ENCODE measurements at places on chromosomes 1 and 21. TPM values are rescaled to one million over a fixed set of nuclear protein-coding genes. Genes with fewer than 3 reads are reported as not detected.

Gene OPTC
- not detected for total RNA-seq

Gene RAB42
- total RNA-seq: not detected

Gene ELOVL1
- 163 TPM for total RNA-seq

Gene ITLN2
- not detected for total RNA-seq

Gene CELA2A
- not detected for total RNA-seq

Gene CCDC185
- not detected for total RNA-seq

Gene KCNC4
- total RNA-seq: 1.6 TPM

Gene SYDE2
- 3.7 TPM for total RNA-seq

Gene MATN1
- total RNA-seq: not detected

Gene ASAP3
- total RNA-seq: 1.7 TPM

Gene LIPI
- not detected for total RNA-seq

Gene S100B
- not detected for total RNA-seq

Gene F13B
- total RNA-seq: not detected

Gene CRYBG2
- 0.27 TPM for total RNA-seq

Gene TOMM40L
- total RNA-seq: 18.2 TPM

Gene KIF14
- 17.3 TPM for total RNA-seq

Gene AP4B1
- 18.0 TPM for total RNA-seq

Gene CHRM3
- total RNA-seq: 3.2 TPM

Gene FUCA1
- 3.5 TPM for total RNA-seq

Gene ICOSLG
- 0.37 TPM for total RNA-seq

- DNase-seq: no peak
These were observed 48.9 kb downstream of the RHOU start for GRCh38 chr1:228784181-228784580.

GRCh38 chr1:2587071-2587859 is 688 bp downstream of the PRXL2B start:
- peak; percentile 23 for DNase-seq

- DNase-seq: no peak
These were observed 50.3 kb downstream of the ITPKB start for GRCh38 chr1:226688808-226689207.

DNA sequence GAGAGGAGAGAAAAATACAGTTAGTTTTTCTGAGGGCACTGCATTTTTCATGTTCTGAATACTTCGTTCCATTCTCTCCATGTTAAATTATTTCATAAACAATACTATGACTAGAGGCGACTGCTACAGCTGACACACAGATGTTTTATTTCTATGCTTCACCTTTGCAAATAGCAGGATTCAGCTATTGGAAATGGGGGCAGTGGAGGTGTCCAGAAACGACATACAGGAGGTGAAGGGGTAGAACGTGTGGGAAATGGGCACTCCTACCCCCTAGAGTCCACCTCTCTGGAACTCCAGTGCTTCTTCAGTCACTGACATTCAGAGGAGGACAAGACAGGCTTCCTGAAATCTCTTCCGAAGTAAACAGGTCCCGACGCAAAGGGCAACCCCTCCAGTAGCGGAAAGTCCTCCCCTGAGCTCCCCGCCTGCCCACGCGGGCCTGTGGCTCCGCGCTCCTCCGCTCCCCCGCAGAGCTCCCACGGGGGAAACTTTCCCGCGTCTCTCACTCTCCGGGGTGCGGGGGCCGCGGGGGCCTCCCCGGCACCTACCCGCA is 480 bp downstream of the DPYD start:
- peak; percentile 55 for DNase-seq

DNA sequence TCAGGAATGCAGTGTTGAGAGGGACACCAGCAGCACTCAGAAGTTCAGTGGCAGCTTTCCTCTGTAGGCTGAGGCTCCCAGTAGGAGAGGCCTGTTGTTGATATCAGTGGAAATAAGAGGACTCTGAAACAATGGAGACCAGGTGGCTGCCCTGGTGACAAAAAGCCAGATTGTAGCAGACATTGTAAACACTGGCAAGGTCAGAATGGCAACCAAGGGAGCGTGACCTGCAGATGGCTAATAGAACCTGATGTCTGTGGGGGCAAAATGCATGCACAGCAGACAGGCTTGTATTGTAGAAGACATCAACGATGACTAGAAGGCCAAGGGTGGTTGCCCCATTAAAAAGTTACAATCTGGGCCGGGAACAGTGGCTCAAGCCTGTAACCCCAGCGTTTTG is 53.1 kb upstream of the GPR37L1 start:
- no peak for DNase-seq

DNA sequence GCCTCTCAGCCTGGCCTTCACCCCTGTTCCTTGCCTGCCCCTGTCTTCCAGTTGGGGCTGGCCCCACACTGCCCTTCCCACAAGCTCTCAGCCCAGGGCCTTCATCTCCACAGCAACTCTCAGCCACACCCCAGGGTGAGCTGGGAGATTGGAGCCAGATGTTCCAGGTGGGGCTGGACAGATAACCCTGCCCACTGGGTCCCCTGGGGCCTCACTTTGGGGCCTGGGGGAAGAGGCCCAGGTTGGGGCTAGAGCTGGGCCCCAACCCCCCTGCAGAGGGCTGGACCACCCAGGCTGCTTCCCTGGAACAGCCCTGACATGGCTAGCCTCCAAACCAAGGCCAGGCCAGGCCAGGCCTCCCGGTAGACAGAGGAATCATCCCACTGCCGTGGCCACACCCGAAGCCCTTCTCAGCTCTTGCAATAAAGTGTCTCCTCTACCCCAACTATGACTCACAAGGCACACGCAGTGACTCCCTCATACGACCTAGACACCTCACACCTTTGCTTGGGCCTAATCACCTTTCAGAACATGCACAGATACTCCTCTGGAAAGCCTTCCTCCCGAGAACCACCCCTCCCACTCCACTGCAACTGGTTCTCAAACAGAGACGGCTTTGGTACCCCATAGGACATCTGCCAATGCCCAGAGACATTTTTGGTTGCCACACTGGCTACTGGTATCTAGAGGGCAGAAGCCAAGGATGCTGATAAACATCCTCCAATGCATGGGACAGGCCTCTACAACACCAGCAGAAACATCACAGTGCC is 22.2 kb downstream of the SLC2A1 start:
- DNase-seq: peak; percentile 89

- peak; percentile 79 for DNase-seq
These were observed 103.3 kb downstream of the RABGAP1L start for GRCh38 chr1:174262349-174263241.

DNA sequence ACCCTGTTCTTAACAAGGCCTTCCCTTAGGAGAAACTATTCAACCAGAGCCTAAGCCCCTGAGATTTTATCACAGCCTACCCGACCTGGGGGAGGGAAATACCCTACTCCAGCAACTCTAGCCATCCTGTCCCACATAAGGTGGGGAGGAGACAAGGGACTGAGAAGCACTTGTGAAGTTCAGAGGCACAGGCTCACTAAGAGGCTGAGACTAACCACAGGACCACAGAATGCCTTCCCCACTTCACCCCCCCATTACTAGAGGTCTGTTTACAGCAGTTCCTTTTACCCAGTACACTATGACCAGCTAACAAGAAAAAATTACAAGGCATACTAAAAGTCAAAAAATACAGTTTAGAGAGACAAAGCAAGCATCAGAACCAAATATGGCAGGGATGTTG is 86.8 kb downstream of the TEX35 start:
- no peak for DNase-seq

GRCh38 chr1:59039551-59039950 is 255.7 kb upstream of the JUN start:
- DNase-seq: no peak

GRCh38 chr1:39898648-39899603 is 2.8 kb downstream of the MYCL start:
- no peak for DNase-seq

- DNase-seq: no peak
These were observed 167.4 kb upstream of the PRMT6 start for GRCh38 chr1:106889059-106889458.

DNA sequence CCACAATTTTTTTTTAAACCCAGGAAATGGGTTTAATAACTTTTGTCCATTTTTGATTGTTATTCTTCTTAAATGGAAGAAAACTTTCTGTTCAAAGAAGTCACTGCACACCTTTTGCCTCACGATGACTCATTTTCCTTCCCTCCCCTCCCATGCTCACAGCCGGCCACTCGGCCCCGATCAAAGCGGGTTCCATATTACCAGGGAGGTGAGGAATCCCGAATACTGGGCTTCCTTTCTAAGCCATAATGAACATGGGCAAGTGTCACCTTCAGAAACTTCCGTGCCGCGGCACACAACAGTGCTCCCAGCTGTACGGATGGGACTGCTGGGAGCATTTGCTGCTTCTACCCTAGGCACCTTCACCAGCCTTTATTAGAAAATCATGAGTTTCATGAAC is 121.4 kb downstream of the HLCS start:
- no peak for DNase-seq

- no peak for DNase-seq
These were observed 37.5 kb downstream of the CMPK1 start for GRCh38 chr1:47371016-47371517.

DNA sequence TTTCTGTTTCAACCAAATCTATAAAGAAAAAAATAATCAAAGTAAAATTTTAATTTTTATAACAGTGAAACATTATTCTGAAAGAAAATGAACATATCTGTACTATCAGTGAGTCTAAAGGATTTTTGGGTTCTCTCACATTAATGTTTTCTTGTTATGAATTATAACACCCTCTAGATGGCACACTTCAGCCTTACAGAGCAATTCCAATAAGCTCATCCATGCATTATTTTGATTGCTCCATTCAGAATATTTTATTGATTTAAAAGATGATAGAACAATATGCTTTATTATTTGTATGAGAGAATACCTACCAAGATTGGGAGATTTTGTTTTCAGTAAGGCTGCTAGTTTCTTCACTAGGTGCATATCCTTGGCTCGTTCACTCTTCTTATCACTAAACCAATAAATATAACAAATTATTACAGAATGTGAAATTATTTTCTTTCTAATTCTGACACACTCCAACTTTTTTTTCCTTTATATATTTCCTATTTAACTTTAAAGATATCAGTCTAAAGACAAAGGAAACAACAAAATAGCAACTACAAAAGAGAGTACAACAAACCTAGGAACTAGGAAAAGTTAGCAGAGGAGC is 82.4 kb downstream of the RAB3GAP2 start:
- DNase-seq: peak; percentile 7

GRCh38 chr1:186633116-186633515 is 47.1 kb downstream of the PTGS2 start:
- DNase-seq: no peak

DNA sequence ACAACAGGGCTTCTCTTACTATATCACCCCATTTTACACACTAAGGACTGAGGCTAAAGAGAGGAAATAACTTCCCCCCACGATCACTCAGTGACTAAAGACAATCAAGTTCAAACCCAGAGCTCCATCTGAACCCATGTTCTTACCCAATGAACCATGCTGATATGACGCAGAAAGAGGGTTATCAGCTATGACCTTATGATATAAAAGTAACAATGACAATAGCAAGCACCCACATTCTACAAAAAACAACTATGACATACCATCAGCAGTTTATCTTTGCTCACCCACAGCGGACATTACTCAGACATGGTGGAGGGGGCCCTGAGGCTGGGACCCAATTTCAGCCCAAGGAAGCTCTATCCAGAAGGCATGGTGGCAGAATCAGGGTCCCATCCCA is 75.7 kb downstream of the PTPN14 start:
- DNase-seq: no peak

GRCh38 chr1:229434641-229435051 is 752 bp upstream of the ACTA1 start:
- no peak for DNase-seq

- DNase-seq: no peak
These were observed 12.3 kb downstream of the LAPTM5 start for GRCh38 chr1:30745156-30745833.

DNA sequence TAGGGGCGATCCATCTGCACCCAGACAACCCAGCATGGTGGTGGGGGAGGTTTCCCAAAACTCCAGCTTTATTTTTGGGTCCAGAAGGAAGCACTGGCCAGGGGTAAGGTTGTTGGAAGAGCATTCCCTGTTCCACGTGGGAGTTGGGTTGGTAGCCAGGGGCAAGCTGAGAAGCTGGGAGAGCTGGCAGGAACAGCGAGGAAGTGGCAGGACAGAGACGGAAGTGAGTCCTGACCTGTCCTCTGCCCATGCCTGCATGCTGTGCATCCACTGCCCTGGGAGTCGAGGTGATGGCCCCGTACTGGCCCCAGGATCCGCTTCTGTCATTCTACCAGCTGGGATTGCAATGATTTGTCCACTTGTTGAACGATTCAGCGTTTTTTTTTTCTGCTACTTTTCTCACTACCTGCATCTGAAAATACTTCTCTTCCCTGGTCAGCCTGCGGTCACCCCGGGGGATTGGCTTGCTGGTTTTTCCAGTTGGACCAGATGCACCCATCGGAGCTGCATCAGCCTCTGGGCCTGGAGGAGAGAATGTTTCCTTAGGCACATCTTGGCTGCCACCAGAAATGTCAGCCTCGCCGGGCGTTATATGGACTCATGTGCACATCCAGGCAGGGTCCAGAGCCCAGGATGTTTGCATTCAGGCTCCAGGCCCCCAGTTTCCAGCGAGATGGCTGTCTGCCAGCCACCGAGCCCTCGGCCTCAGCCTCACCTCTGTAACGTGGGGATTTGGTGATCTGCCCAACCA is 28.3 kb upstream of the TMPRSS2 start:
- no peak for DNase-seq

DNA sequence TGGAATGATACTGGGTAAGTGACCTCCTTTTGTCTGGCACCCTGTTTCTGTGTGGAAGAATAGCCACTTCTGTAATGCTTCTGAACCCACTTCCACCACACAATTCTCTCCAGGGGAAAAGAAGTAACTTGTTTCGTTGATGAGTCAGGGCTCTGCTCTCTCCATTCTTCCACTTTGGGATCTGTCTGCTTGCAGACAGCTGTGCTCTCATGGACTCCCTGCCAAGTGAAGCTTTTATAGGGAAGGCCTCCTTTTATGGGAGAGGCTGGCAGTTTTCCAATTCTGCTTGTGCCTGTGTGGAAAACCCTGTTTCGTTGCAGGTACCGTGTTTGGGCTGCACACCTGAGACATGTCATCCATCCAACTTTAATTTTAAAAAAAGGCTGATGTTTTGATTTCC is 130.7 kb downstream of the GIPC2 start:
- DNase-seq: peak; percentile 50

GRCh38 chr21:41180752-41181151 is 12.8 kb downstream of the BACE2 start:
- no peak for DNase-seq

GRCh38 chr1:23357138-23357908 is 12.3 kb downstream of the ZNF436 start:
- DNase-seq: no peak

Measured in HT1080 (cell line).